ENCODE measurements at places on chromosomes 7 and 10. TPM values are rescaled to one million over a fixed set of nuclear protein-coding genes. Genes with fewer than 3 reads are reported as not detected.

SPDYE9 gene
- not detected for total RNA-seq

CTTNBP2 gene
- not detected for total RNA-seq

VGF gene
- total RNA-seq: 0.20 TPM

ODAD2 gene
- total RNA-seq: not detected

KIAA1217 gene
- 4.6 TPM for total RNA-seq

NKX2-3 gene
- total RNA-seq: not detected

STYXL1 gene
- total RNA-seq: 34.1 TPM

PALD1 gene
- total RNA-seq: 0.07 TPM

TAC1 gene
- total RNA-seq: not detected

CYP3A4 gene
- total RNA-seq: not detected

MSMB gene
- not detected for total RNA-seq

CHRM2 gene
- not detected for total RNA-seq

ZNF804B gene
- not detected for total RNA-seq

TAS2R5 gene
- 0.83 TPM for total RNA-seq

HABP2 gene
- not detected for total RNA-seq

TRIM56 gene
- 73.7 TPM for total RNA-seq

SCIN gene
- 0.02 TPM for total RNA-seq

FGFR2 gene
- not detected for total RNA-seq

ZCCHC24 gene
- 0.74 TPM for total RNA-seq

IL6 gene
- 1.2 TPM for total RNA-seq

ACSM6 gene
- total RNA-seq: not detected

GSAP gene
- total RNA-seq: 10.4 TPM

C10orf67 gene
- total RNA-seq: 0.20 TPM

MRC1 gene
- not detected for total RNA-seq

TEX47 gene
- total RNA-seq: not detected

CACNB2 gene
- not detected for total RNA-seq

FXYD4 gene
- total RNA-seq: not detected

MBL2 gene
- not detected for total RNA-seq

PLAU gene
- total RNA-seq: 1.1 TPM

PAX2 gene
- not detected for total RNA-seq

TECTB gene
- total RNA-seq: not detected

GPR15LG gene
- total RNA-seq: not detected

C10orf105 gene
- total RNA-seq: 0.42 TPM

GATA3 gene
- 59.5 TPM for total RNA-seq

SYCE1 gene
- 0.25 TPM for total RNA-seq

AKR1C8 gene
- total RNA-seq: 1.4 TPM

PRTFDC1 gene
- total RNA-seq: 0.27 TPM

C10orf71 gene
- not detected for total RNA-seq

GNAI1 gene
- 0.66 TPM for total RNA-seq

MRLN gene
- not detected for total RNA-seq

MEST gene
- total RNA-seq: 1.2 TPM

GHRHR gene
- not detected for total RNA-seq

SFXN3 gene
- total RNA-seq: 34.6 TPM

HOGA1 gene
- total RNA-seq: not detected

NRP1 gene
- 3.4 TPM for total RNA-seq
